Activated naive CD4-positive, alpha-beta T cell treated with anti-CD3 and anti-CD28 coated beads, Interleukin-2, amount 50 U/mL, for 72 hours (primary cell): ENCODE measurements at places on chromosomes 5 and 9.

GRCh38 chr5:96243203-96243602 lies 189.8 kb downstream of the PCSK1 start:
- DNase-seq = no peak

DNA sequence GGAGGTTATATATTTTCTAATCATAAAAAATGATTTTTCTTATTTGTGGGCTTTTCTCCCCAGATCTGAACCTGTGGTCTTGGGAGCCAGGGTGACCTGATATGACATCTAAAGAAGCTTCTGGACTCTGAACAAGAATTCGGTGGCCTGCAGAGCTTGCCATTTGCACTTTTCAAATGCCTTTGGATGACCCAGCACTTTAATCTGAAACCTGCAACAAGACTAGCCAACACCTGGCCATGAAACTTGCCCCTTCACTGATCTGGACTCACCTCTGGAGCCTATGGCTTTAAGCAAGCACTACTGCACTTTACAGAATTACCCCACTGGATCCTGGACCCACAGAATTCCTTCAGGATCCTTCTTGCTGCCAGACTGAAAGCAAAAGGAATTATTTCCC lies 59.0 kb upstream of the RIC1 start:
- no peak for DNase-seq

DNA sequence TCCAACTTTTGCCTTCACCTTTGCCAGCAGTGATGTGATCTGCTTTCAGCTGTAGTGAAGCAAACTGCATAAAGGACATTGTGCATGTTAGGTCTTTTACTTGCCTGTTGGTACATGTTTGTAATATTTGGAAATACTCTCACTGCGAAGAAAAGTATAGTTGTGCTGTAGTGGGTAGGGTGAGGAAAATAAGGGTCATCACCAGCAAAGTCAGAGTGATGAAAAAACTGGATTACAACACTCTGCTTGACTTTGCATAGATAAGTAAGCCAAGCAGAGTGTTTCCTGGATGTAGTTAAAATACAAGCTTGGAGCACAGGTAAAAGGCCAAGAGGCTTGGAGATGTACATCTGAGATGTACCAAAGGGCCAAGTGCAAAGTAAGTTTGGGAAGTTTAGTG lies 16.7 kb downstream of the TGFBR1 start:
- no peak for DNase-seq

DNA sequence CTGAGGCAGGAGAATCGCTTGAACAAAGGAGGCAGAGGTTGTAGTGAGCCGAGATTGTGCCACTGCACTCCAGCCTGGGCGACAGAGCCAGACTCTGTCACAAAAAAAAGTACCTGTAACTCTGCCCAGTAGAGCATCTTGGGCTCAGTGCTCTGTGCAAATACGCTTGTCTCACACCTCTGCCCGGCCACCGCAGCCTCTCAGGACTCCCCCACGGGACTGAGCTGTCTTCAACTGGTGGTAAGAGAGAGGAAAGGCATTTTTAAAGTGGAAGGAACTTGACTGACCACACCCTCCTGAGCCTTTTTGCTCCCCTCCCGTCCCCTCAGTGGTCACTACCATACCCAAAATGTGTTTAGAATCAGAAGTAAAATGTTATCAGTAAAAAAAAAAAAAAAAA lies 174.3 kb upstream of the PIK3R1 start:
- no peak for DNase-seq

DNA sequence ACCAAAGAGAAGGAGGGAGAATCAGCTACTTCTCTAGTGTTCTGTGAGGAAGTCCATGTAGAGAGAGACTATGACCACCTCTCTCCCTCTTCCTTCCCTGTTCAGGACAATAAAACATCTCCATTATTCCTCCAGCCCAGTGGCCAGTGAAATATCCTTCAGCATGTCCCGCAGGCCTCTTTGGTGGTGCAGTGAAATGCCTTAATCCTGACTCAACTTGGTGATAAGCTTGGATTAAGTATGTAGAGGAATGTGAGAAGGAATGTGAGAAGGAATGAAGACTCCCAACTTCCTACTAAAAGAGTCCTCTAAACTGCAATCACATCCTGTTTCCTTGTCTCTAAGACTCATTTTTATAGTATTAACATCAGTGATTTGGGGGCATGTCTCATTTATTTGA lies 167.3 kb downstream of the TRPM3 start:
- no peak for DNase-seq

GRCh38 chr5:59538750-59539121 lies 354.8 kb downstream of the PDE4D start:
- no peak for DNase-seq

GRCh38 chr5:73534011-73534644 lies 31.3 kb downstream of the ANKRA2 start:
- no peak for DNase-seq

- DNase-seq = no peak
Observed at GRCh38 chr9:131434673-131435072, 40.8 kb downstream of the PRRC2B start.

DNA sequence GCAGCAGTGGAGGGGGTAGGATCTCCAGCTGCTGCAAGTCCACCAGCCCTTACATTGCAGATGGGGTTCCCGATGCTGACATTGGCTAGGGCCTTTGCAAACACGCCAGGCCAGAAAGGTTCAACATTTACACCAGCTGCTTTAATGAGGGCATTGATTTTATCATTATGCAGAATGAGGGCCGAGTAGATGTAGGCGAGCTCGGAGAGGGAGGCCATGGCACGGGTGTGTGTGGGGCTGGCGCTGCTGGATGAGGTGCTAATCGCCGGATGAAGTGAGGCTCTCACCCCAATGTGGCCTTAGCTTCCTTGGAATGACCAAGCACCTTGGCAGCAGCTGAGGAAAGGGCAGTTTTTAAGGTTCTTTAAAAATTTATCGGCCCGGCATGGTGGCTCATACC lies 27.4 kb downstream of the PHAX start:
- DNase-seq = no peak

DNA sequence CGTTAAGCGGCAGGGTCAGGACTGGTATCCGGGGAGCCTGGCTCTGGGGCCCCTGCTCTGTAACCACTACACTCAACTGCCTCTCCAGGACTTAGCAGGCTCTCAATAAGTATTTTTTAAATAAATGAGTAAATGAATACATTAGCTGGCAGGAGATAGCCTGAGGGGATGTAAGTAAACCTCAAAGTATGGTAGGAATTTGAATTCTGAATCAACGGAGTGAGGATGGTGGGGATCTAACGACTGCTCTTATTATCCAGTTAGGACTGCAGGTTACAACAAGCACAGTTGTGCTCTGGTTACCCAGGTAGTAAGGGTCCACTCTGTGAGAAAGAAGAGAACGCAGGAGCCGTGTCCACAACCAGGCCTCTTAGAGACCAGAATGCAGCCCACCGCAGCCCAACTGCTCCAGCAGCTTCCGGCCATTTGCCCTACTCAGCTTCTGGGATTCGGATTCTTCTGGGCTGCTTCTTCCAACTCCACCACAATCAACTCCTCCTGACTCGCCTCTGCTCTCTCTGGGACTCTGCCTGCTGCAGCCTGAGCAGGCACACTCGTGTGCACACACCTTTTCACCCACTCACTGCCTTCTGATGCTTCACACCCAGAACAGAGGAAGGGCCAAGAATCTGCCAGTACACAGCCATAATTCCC lies 52.6 kb downstream of the MED27 start:
- no peak for DNase-seq

DNA sequence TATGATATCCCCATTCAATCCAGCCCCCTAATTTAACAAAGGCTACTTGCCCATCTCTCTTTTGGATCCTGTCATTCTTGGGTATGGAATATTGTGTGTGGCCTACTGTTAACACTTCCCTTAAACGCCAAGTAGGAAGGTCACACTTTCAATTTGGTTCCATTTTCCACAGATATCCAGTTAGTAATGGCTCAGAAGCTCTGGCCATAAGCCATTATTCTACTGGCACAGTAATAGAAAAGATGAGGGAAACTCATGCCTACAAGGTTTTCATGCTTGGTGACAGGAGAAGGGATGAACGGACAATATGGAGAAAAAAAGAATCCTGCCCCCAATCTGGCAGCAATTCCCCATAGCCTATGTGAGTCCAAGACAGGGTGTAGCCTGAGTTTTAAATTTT lies 227.6 kb downstream of the CRB2 start:
- DNase-seq = no peak
